ENCODE measurements at places on chromosomes 5 and 9. TPM values are rescaled to one million over a fixed set of nuclear protein-coding genes. Genes with fewer than 3 reads are reported as not detected.

DNA sequence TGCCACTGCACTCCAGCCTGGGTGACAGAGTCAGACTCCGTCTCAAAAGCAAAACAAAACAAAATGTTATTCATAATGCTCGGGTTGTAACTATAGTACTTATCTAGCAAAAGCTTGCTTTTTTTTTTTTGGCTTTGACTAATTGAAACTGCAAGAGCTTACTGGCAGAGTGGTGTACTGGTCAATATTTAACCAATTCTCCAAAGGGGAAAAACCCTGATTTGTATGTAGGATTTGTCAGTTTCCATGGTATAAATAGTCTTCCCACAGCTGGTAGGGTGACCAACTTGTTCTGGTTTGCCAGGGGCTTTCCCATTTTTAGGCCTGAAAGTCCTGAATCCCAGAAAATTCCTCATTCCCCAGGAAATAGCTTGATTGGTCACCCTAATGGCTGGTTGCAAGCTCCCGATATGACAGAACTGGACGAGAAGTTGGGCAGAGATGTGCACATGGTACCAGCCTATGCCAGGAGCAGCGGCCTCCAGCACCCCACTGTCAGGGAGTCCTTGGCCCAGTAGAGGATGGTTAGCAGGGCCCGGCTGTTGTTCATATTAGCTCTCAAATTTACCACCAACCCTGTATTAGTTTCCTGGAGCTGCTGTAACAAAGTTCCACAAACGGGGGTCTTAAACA is 58.0 kb downstream of the FXN start:
- no peaks in the 10 kb centered on the region for H3K27me3 ChIP-seq
- no peak overlapping the region for H3K4me3 ChIP-seq
- H3K27ac ChIP-seq, result no peak overlapping the region
- no peak for DNase-seq
- no peaks in the 10 kb centered on the region for H3K36me3 ChIP-seq
- peaks cover 6% of the 10 kb centered on the region for H3K4me1 ChIP-seq

DNA sequence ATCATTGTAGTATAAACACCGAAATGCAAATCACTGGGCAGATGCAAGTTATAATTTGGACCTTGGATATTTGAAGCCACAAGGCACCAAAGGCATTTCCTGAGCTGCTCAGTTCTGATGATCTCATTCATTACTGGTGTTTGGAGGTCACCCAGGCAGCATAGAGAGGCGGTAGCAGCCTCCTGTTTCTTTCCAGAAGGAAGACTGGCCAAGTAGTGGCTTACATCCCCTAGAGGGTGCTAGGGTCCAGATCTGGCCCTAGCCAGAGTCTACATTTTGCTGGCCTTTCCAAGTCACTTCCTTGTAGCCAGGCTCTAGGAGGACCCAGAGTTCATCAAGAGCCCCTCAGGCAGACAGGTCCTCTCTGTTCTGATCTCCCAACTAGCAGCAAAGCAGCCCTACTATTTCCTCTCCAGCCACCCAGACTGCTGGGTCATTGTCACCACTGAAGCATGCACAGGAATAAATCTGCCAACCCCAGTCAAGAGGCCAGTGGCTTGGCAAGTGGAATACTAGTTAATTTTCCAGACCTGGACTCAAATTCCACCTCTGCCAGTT is 33.4 kb upstream of the TTC1 start:
- H3K4me3 ChIP-seq, result no peak overlapping the region
- H3K4me1 ChIP-seq, result peaks cover 19% of the 10 kb centered on the region
- H3K27me3 ChIP-seq, result no peaks in the 10 kb centered on the region
- H3K36me3 ChIP-seq, result no peaks in the 10 kb centered on the region

GRCh38 chr9:137672907-137673791 is 54.3 kb downstream of the EHMT1 start:
- peaks cover 17% of the 10 kb centered on the region for H3K4me1 ChIP-seq
- no peak overlapping the region for H3K4me3 ChIP-seq
- H3K27me3 ChIP-seq, result no peaks in the 10 kb centered on the region

SCGB3A2 gene
- polyA plus RNA-seq, result not detected

SYK gene
- polyA plus RNA-seq, result not detected

All from IMR-90 (cell line).